H1 (cell line): ENCODE measurements at places on chromosomes 16 and 17. TPM values are rescaled to one million over a fixed set of nuclear protein-coding genes. Genes with fewer than 3 reads are reported as not detected.

CCL5 gene
- polyA plus RNA-seq = not detected in 2 replicates

KRTAP9-2 gene
- polyA plus RNA-seq = not detected in 2 replicates

SLFN14 gene
- 0.03 TPM in 1 of 2 replicates, not detected in the other for polyA plus RNA-seq

TBC1D3C gene
- polyA plus RNA-seq = 0.68 TPM in 1 of 2 replicates, not detected in the other

LDHD gene
- 18.2 and 43.1 TPM in 2 replicates for polyA plus RNA-seq

TMC8 gene
- polyA plus RNA-seq = 1.00 and 3.0 TPM in 2 replicates

FOXF1 gene
- polyA plus RNA-seq = 0.02 TPM in 1 of 2 replicates, not detected in the other

FHOD1 gene
- polyA plus RNA-seq = 31.3 and 49.1 TPM in 2 replicates
